PC-9 (cell line): ENCODE measurements at places on chromosomes 13 and 19.

DNA sequence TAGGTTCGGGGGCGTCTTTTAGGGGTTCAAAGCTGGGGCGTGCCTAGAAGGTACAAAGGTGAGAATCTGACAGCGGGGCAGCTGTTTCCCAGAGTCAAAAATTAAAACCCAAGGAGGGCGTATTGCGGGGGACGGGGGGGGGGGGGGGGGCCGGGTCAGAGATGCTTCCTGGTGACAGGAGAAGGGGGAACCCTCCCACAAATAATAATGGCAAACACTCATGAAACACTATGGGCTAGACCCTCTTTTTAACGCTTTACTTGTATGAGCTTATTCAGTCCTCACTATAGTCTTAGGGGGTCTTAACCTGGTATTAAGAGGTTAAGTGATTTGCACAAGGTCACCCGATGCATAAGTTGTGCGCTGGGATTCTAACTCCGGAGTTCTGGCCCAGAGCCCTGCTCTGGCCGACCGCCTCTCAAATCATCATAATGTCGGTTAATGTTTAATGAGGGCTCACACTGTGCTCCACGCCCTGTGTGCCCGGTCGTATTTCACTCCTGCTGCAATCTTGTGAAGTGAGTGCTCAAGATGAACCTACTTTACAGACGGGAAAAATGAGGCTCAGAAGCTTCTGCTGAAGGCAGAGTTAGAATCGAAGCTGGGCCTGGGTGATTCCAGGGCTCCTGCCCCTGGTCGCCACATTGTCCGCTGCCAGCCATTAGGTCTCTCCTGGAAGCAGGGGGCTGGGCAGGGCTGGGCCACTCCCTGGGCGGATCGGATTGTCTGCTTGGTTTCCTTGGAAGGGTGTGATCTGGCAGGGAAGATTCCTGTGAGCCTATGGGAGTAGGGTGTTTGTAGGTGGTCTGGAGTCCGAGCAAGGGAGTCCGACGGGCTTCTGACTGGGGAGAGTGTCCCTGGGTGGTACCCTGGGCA is 964 bp downstream of the PAK4 start:
- DNase-seq = peak; percentile 46

GRCh38 chr19:1590641-1591397 is 1.8 kb downstream of the MBD3 start:
- no peak for DNase-seq

GRCh38 chr13:46615888-46616531 is 63.0 kb downstream of the LRCH1 start:
- DNase-seq = no peak

DNA sequence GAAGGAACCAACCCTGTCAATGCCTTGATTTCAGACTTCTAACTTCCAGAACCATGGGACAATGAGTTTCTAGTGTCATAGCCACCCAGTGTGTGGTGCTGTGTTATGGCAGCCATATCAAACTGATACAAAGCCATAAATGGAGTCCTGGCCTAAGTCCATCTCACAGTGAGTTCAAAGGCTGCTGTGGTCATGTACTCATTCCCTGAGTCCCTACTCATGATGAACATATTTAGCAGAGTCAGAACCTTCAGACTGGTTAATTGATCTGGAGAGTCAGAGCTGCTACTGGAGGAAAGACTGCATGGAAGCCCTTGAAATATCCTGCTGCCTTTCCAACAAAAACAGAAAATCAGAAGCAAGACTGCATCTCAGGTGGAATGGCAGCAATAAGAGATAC is 39.2 kb upstream of the CSNK1A1L start:
- no peak for DNase-seq

DNA sequence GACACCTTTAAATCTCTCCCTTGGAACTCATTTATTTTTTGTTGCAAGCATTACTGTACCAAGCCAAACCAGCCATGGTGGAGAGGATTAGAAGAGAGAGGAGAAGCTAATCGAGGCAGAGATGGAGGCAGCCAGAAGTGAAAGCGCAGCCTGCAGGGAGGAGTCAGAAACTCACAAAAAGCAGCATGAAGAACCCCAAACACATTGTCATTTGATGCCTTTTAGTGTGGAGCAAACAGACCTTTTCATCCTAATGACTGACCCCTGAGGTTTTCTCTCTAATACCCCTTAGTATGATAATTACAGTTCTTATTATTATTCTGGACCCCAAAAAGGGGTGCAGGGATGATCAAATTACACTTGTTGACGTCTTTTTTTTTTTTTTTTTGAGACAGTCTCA is 62.5 kb downstream of the TNFRSF19 start:
- no peak for DNase-seq

GRCh38 chr19:23817519-23817918 is 58.8 kb upstream of the ZNF681 start:
- DNase-seq = no peak

GRCh38 chr19:51687791-51688670 is 5.1 kb upstream of the SPACA6 start:
- peak; percentile 54 for DNase-seq

DNA sequence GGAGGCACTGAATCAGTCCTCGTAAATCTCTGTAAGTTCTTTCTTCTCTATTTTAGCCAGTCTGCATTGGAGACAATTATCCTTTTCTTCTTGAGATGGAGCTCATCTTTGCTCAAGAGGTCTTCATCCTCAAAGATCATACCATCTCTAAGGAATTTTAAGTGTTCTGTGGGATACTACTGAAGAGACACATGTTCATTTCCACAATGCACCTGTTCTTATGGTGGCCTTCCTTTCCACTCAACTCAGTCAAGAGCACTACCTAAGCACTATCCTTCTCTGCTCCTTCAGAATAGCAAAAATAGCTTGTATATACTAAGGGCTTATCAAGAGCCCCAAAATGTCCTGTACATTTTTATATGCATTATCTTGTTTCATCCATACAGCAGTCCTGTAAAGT is 214.0 kb downstream of the KLF5 start:
- DNase-seq = no peak
